ENCODE measurements at places on chromosomes 1 and 21. TPM values are rescaled to one million over a fixed set of nuclear protein-coding genes. Genes with fewer than 3 reads are reported as not detected.

GRCh38 chr1:45660336-45660735 lies 26.0 kb downstream of the GPBP1L1 start:
- no peak overlapping the region for H3K27ac ChIP-seq
- H3K4me1 ChIP-seq: peaks cover 41% of the 10 kb centered on the region
- H3K4me3 ChIP-seq: no peak overlapping the region
- H3K27me3 ChIP-seq: no peaks in the 10 kb centered on the region

DNA sequence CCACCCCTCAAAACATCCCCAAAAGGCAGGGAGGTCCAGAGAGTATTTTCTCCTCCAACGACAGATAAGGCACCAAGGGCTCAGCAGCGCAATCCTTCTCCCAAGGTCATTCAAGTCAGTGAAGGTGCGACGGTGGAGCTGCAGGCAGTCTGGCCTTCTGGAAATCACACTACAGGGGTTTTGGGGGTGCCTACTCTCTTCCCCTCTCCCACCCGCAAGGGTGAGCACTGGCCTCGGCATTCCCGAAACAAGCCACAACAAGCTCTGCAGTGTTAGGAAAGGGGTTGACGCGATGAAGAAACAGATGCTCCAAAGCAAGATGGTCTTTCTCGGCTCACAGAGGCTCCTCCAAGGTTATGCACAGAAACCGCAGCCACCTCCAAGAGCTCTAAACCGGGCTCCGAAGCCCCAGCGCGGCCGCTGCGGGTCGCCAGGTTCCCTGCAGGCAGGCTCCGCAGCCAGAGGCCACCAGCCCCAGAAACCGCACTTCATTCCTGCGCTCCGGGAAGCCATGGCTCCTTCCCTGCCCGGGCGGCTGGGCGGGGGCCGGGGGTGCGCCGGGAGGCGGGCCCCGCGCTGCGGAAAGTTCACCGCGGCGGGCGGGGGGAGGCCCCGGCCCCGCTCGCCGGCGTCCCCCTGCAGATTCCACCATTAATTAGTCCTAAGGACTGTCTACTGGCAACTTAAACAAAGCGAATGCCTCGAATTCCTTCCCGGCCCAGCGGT lies 1.1 kb downstream of the LUZP1 start:
- H3K27me3 ChIP-seq: no peaks in the 10 kb centered on the region
- DNase-seq: peak; percentile 48
- peak overlapping the region; percentile 40 for H3K27ac ChIP-seq
- H3K4me1 ChIP-seq: peaks cover 6% of the 10 kb centered on the region

DNA sequence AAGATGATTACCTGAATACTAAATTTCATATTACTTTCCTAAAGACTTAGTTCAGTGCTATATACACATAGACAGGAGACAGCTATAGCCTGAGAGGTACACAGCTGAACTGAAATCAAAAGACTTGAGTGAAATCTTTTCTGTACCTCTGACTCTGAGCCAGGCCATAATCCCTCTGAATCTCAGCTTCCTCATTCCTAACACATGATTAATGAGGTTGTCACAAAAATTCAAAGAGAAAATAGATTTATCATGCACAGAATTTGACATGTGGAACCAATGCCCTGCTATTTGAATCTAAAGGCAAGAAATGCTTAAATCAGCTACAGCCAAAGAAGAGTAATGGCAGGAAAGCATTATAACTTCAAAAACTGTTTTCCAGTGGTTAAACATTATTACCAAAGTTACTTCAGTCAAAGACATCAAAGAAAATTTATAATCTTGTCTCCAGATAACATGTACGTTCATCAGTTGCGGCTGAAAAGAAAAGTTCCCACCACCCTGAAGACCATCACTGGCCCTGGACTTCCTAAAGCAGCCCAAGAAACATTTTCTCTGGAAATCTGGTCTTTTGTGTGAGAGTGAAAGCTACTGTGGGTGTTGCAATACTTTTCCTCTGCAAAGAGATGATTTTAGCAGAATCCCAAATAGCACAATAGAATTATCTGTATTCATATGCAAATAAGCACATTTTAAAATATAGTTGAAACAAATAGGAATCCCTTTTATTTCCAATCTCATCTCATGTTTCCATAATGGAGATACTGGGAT lies 13.8 kb upstream of the ATP1A1 start:
- no peak overlapping the region for H3K4me3 ChIP-seq
- H3K27me3 ChIP-seq: no peaks in the 10 kb centered on the region
- DNase-seq: no peak
- H3K27ac ChIP-seq: no peak overlapping the region
- no peaks in the 10 kb centered on the region for H3K36me3 ChIP-seq

Gene TRABD2B
- polyA plus RNA-seq: 1.2 TPM

Gene WDR64
- 0.26 TPM for polyA plus RNA-seq

Gene AMY2A
- polyA plus RNA-seq: not detected

- no peaks in the 10 kb centered on the region for H3K4me1 ChIP-seq
- no peaks in the 10 kb centered on the region for H3K27me3 ChIP-seq
- H3K4me3 ChIP-seq: no peak overlapping the region
These were observed 40.2 kb downstream of the HIVEP3 start for GRCh38 chr1:41878495-41878894.

DNA sequence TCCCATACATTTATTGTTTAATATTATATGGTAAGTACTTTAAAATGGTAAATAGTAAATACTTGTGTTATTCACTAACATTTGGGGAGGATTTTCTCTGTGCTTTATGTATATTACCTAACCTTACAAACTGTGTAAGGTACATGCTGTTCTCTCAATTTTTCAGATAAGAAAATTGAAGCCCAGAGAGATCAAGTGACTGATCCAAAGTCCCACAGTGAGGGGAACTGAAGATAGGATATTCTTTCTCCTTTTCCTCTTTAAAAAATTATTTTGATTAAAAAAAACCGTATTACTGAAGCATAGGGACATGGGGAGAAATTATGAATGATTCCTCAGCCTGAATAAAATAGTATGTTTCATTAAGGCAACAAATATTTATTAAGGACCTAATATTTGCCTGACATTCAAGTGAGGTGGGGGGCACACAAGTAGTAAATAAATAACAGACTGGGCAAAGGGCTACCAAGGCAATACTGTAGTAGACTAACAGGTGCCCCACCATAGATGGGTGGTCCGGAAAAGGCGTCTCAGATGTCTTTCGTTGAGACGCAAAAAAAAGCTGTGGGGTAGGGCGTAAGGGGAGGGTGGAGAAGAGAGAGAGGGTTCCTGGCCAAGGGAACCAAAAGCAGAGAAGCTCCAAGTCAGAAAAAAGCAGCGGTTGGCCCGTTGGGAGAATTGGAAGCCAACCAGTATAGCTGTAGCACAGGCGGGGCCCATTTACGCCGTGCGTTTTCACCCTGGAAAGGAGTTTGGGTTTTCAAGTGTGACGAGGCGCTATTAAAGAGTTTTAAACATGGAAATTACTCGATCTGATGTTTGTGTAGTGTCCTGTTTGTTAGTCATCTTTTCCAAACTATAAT lies 944 bp upstream of the AGO3 start:
- H3K27ac ChIP-seq: peak overlapping the region; percentile 93
- peak; percentile 54 for DNase-seq
- H3K27me3 ChIP-seq: no peaks in the 10 kb centered on the region
- H3K4me3 ChIP-seq: peak overlapping the region; percentile 76
- H3K4me1 ChIP-seq: peaks cover 22% of the 10 kb centered on the region

- H3K4me3 ChIP-seq: no peak overlapping the region
- H3K27me3 ChIP-seq: no peaks in the 10 kb centered on the region
- H3K36me3 ChIP-seq: no peaks in the 10 kb centered on the region
These were observed 27.6 kb upstream of the ARHGAP29 start for GRCh38 chr1:94265011-94265422.

GRCh38 chr1:115105831-115106230 lies 16.5 kb upstream of the TSPAN2 start:
- no peaks in the 10 kb centered on the region for H3K4me1 ChIP-seq
- no peak overlapping the region for H3K4me3 ChIP-seq
- H3K27ac ChIP-seq: no peak overlapping the region
- no peaks in the 10 kb centered on the region for H3K27me3 ChIP-seq

Gene ADGRB2
- 0.05 TPM for polyA plus RNA-seq

Gene NTNG1
- not detected for polyA plus RNA-seq

GRCh38 chr1:29584776-29585175 lies 348.5 kb downstream of the PTPRU start:
- no peaks in the 10 kb centered on the region for H3K36me3 ChIP-seq
- H3K4me3 ChIP-seq: no peak overlapping the region
- no peaks in the 10 kb centered on the region for H3K4me1 ChIP-seq
- no peaks in the 10 kb centered on the region for H3K27me3 ChIP-seq

DNA sequence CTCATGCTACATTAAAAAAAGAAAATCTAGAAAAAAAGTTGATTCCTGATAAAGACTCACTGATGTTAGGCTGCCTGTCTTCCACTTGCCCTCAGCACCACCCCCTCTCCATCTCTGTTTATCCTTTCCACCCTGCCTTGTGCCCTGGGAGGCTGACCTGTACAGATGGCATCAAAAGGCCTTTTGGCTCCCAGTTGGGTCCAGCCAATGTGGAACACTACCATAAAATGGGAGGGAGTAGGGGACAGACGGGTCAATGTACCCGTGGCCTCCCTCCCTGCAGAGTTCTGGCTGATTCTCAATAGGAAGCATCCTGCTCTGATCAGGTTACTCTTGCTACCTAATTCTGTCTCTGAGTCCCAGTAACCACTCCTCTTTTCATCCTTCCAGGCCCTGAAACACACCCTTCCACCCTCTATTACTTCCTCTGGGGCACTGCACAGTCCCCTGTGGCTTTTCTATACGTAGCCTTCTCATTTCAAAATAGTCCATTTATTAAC lies 300.0 kb downstream of the HHIPL2 start:
- no peak overlapping the region for H3K4me3 ChIP-seq
- no peaks in the 10 kb centered on the region for H3K36me3 ChIP-seq
- no peak overlapping the region for H3K27ac ChIP-seq
- no peak for DNase-seq
- no peaks in the 10 kb centered on the region for H3K4me1 ChIP-seq

DNA sequence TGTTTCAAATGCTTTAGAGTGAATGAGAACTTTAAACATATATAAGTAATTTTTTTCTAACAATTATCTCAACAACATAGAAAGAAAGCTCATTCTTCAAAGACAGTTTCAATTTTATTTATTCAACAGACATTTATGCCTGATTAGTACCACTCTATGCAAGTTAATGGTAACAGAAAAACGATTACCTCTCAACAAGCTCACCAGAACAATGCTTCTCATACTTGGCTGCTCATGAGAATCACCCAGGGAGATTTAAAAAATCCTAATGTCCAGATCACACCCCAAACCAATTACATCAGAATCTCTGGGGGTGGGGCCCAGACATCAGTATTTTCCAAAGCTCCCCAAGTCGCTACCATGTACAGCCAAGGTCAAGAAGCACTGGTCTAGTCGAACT lies 312.4 kb downstream of the PAPPA2 start:
- no peak for DNase-seq
- no peak overlapping the region for H3K4me3 ChIP-seq
- no peaks in the 10 kb centered on the region for H3K36me3 ChIP-seq
- no peaks in the 10 kb centered on the region for H3K4me1 ChIP-seq

- no peak for DNase-seq
- no peak overlapping the region for H3K4me3 ChIP-seq
- H3K4me1 ChIP-seq: peaks cover 2% of the 10 kb centered on the region
- H3K36me3 ChIP-seq: no peaks in the 10 kb centered on the region
- no peaks in the 10 kb centered on the region for H3K27me3 ChIP-seq
- H3K27ac ChIP-seq: no peak overlapping the region
These were observed 12.9 kb downstream of the STX12 start for GRCh38 chr1:27785781-27786455.

DNA sequence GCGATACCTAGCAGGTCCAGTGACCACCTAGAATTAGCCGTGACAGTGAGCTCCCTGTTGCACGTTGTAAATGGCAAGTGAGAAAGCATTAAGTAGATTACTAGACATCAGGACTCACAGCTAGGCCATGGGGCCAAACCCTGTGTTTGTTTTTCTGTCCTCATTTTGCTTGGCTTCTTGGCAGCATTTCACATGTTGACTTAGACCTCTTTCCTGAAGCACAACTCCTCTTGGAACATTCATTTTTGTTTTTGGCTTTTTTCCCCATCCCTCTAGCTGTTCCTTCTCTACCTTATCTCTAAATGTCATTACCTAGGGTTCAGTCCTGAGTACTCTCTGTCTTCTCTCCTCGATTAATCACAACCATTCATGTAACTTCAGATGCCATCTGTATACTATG lies 16.9 kb upstream of the PTPN14 start:
- no peak overlapping the region for H3K27ac ChIP-seq
- no peaks in the 10 kb centered on the region for H3K36me3 ChIP-seq
- DNase-seq: no peak
- H3K4me1 ChIP-seq: no peaks in the 10 kb centered on the region
- no peaks in the 10 kb centered on the region for H3K27me3 ChIP-seq
- no peak overlapping the region for H3K4me3 ChIP-seq

Gene HTR6
- not detected for polyA plus RNA-seq

GRCh38 chr1:21867451-21867996 lies 55.5 kb downstream of the LDLRAD2 start:
- H3K36me3 ChIP-seq: no peaks in the 10 kb centered on the region
- no peaks in the 10 kb centered on the region for H3K27me3 ChIP-seq
- no peaks in the 10 kb centered on the region for H3K4me1 ChIP-seq
- no peak overlapping the region for H3K4me3 ChIP-seq
- H3K27ac ChIP-seq: no peak overlapping the region
- DNase-seq: no peak

DNA sequence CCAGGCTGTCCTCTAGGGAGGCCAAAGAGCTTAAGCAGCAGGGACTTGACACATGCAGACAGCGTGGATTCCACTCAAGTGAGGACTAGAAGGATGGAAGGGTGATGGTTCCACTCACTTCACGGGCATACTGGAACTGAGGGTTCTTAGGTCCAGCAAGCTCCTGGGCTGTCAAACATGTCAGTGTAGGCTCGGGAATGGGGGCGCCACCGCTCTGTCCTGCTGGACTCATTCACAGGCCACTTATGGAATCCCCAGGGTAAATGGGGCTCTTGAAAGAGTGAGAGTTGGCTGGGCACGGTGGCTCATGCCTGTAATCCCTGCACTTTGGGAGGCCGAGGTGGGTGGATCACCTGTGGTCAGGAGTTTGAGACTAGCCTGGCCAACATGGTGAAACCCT lies 27.7 kb upstream of the CSF3R start:
- DNase-seq: no peak
- no peaks in the 10 kb centered on the region for H3K27me3 ChIP-seq
- H3K4me3 ChIP-seq: no peak overlapping the region
- H3K4me1 ChIP-seq: no peaks in the 10 kb centered on the region

DNA sequence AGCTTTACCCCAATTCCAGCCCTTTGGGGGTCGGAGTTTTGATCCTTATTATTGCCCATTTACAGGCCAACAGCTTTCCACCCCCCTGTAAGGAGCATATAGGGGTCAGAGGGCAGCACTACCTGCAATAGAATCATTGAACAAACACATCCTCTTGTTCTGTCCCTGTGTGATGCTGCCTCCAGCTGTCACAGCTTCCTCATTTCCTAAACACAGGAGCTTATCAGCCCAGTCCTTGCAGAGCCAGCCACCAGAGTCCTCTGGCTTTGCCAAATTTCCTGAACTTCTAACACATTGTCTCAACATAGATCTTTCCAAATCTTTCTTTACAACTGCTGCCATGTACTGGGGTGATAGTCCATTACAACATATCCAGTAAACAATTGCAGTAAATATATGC lies 32.8 kb upstream of the PTBP2 start:
- H3K27ac ChIP-seq: no peak overlapping the region
- H3K4me3 ChIP-seq: no peak overlapping the region
- H3K27me3 ChIP-seq: no peaks in the 10 kb centered on the region

Gene NID1
- 21.2 TPM for polyA plus RNA-seq

Gene CLSTN1
- 9.6 TPM for polyA plus RNA-seq
